ENCODE measurements at places on chromosomes 1 and 21.

DNA sequence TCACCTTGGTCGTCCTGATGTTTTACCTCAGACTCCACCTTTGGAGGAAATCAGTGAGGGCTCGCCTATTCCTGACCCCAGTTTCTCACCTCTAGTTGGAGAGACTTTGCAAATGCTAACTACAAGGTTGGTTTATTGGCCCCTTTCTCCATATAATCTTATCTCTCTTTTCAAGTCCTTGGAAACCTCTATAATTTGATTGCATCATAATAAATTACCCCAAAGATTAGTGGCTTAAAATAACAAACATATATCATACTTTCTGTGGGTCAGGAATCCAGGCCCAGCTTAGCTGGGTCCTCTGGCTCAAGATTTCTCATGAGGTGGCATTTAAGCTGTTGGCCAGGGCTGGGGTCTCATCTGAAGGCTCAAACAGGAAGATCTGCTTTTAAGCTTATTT is 12.1 kb upstream of the PSMD4 start:
- DNase-seq, result no peak

DNA sequence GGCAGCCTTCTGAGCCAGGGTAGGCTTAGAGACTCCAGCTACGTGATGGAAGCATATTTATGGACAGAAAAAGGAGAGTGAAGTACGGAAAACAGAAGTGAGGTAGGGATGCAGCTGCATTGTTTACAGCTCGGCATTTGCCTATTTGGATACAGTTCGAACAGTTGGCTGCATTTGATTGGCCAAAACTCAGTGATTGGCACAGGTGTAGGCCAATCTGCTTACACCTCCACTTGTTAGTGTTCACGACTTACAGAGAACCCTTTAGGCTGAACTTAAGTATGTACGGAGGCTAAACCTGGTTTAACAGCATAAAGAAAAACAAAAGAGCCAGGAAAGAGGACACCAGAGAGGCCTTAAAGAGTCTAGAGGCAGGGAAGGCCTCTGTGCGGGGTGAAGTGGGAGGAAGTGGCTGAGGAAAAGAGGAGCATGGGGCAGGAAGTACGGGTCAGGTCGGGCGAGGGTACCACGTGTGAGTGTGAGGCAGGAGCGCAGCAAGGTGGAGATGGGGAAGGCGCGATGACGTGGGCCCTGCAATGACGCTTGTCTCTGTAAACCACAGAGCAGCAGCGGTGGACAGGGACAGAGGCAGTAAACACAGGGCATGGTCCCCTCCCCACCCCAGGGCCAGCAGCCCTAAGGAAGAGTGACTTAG is 32.0 kb downstream of the RSPH1 start:
- DNase-seq, result peak; percentile 9

DNA sequence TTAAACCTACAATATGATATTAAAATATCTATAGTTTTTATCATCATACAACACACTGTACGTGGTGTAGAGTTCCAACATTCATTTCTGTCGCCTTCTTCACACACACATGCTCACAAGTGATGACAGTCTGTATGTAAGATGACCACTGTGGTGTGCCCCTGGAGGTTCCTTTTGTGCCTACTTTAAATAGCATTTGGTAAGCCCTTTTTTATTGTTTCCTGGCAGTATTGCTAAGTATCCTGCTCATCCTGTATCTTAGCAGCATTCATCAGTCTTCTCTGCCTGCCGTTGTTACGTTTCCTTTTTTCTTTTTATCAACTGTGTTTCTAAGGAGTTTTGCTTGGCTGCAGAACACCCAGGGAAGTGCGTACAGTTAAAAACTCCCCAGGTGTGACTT is 231.4 kb downstream of the CHRM3 start:
- DNase-seq, result no peak

- DNase-seq, result no peak
Measured at GRCh38 chr1:34362949-34363348, 186.2 kb downstream of the C1orf94 start.

- DNase-seq, result no peak
Measured at GRCh38 chr1:3943806-3944577, 43.9 kb upstream of the C1orf174 start.

DNA sequence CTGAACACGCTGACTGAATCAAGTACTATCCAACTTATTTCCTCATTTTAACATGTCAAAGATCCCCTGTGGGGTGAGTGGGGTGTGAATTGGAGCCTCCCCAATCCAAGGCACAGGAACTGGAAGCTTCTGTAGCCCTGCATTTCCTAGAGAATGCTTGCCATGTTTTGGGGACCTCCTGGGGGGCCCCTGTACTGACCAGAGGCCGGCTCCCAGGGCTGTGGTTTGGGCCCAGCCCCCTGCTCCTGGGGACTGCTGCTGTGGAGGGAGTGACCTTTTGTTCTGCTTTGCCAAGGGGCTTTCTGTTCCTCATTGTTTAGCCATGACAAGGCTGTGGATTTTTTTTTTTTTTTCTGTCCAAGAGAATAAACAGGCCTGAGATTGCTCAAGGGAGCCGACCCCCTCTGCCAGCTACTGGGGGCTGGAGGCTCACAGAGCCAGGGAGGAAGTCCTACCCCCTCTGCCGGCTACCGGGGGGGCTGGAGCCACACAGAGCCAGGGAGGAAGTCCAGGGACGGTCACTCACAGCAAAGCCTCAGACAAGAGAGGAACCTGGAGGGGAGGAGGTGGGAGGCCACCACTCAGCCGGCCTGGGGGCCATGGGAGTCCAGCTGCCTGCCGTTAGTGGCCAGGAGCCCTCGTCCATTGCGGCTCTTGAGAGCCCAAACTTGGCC is 17.4 kb downstream of the TNFRSF1B start:
- DNase-seq, result no peak

GRCh38 chr1:2024887-2025286 is 5.7 kb downstream of the GABRD start:
- DNase-seq, result no peak

DNA sequence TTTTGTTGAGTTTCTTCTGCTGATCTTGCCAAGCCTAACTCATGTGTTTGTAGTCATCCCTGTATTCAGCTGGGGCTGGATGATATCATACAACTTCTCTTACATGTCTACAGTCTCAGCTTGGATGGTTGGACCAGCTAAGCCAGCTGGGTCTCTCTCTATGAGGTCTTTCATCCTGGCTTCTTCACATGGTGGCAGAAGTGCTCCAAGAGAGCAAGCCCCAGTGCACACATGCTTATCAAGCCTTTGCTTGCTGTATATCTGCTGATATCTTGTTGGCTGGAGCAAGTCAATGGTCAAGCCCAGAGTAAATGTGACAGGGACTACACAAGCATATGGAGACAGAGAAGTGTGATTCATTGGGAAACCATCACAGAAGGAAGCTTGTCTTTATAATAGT is 29.2 kb upstream of the SLC44A5 start:
- no peak for DNase-seq

DNA sequence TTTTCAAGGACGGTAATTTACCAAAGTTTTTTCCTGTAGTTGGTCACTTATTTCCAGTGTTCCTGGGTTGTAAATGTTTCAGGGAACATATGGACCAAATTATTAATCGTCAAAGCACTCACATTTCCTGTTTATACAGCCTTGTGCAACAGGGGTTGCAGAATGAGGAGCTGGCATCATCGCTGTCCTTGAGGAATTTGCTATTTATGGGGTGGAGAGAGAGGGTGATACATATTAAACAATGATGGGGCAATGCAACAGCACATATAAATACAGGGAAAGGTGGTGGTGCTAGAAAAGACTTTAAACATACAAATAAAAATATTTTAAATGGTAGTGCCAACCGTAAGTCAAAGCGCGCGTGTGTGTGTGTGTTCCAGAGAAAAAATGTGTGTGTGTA is 369.8 kb downstream of the NPHP4 start:
- DNase-seq, result no peak

- DNase-seq, result no peak
Measured at GRCh38 chr1:25779388-25779787, 20.6 kb upstream of the SELENON start.

DNA sequence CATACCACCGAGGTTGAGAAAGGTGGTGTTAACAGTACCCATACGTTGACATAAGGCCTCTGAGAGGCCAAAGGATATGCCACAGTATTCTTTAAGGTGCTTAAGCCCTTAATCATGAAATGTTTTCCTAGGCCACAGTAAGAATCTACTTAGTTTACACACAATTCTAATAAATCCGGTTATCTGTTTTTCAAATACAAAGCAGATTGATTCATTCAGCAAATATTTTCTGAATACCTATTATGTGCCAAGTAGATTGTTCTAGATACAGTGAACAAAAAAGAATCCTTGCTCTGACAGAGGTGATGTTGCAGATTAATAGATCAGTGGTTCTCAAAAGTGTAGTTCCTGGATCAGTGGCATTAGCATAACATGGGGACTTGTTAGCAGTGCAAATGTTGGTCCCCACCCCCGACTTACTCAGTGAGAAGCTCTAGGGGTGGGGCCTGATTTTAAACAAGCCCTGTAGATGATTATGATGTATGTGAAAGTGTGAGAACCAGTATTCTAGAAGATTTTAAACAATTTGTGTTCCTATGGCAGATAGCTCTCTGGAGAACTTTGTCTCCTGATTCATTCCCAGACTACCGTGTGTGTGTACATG is 61.6 kb downstream of the NFIA start:
- no peak for DNase-seq

DNA sequence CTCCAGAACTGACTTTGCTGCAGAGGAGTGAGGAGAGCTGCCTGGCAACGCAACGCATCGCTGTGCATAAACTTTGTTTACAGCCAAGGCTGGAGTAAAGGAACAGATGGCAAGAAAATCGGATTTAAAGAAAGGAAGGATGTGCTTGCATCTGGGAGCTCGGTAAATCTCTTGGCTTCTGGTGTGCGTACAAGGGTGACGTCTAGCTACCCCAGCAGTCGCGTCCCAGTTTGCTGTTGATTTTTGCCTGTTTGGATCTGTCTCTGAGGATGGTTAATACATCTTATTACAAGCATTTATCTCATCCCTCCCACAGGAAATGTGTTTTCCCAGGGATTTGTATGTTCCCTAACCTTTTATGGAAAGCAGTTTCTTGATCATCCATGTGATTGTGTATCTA is 73.3 kb upstream of the RALGPS2 start:
- no peak for DNase-seq
